ENCODE measurements at places on chromosomes 2 and 18.

DNA sequence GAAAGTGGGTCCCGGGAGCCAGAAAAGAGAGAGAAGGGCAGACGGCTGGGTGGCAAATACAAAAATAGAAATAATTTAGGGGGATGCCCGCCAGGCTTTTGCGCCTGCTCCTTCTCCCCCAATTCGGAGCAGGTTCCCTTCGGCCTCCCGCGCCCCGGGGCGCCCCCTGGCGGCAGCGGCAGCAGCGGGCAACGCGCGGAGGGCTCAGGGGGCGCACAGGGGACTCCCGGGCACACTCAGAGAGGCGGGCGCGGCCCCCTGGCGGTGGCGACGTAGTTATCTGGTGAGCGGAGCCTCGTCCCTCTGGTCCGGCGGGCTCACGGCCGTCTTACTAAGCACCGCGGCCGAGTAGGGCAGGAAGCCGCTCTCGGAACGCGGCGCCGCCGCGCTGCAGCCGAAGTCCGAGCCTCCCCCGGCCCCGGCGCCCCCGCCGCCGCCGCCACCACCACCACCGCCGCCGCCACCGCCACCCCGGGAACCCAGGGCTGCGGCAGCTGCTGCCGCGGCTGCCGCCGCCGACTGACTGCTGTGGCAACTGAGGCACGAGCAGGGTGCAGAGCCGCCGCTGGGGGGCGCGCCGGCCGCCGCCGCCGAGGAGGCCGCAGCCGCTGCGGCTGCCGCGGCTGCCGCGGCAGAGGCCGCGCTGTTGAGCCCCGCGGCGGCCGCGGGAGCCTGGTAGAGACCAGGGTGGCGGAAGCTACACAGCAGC lies 3.8 kb downstream of the EVX2 start:
- no peak for DNase-seq

GRCh38 chr18:49400398-49401072 lies 59.9 kb downstream of the DYM start:
- no peak for DNase-seq

DNA sequence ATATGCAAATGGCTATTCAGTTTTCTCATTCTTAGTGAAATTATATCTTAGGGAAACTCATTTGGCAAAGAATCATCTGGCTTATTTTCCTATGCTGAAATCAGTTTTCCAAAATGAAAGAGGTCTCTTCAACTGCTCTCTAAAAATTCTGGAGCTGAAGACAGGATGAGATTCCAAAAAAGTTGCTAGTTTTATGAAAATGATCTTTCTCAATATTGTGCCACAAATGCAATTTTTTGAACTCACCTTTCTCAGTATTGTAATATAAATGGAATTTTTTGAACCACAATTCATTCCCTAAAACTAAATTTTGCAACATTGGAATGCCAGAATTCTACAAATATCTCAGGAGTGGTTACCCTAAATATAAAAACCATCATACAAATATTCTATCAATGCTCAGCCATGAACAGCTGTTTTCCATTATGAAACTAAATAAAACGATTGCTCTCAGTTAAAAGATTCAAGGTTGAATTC lies 147.7 kb upstream of the PKDCC start:
- no peak for DNase-seq

DNA sequence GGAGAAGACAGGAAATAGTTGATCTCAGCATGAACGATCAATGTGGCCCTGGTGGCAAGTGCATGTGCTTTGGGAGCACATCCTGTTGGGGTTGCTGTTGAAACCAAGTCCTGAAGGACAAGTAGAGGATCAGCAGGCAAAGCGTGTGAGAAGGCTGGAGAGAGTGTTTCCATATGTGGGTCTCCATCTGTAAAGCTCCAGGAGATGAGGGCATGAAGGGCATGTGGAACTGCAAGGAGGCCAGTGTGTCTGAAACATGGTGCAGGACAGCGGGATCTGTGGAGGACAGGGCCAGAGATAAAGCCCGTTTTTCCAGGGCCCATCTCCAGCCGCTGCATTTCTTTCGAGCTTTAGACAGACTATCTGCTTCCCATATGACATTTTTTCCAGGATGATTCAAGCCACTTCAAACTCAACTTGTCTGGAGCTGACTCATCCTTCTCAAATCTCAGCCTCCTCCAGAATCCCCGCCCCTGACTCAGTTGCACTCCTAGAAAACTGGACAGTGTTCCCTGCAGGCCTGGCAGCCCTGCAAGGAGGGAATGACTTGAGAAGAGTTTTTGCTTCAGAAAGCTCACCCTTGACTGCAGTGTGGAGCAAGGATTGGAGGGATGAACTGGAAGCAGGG lies 226.1 kb downstream of the VAPA start:
- DNase-seq = no peak

DNA sequence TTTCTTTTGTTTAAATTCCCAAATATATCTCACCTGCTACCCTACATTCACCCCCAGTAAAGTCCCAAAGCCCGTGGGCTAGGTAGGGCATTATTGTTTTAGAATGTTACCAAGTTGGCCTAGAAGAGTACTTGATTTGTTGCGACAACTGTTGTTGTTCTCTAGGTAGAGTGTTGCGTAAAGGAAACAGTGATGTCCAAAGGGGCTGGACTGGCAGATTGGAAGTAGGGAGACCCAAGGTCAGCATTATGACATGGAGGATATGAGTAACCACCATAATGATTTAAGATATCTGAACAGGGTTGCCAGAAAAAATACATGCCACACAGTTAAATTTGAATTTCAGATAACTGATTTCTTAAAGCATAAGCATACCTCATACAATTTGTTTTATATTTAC lies 39.2 kb downstream of the SCN1A start:
- DNase-seq = no peak

GRCh38 chr2:176562359-176563078 lies 293.3 kb downstream of the MTX2 start:
- no peak for DNase-seq

DNA sequence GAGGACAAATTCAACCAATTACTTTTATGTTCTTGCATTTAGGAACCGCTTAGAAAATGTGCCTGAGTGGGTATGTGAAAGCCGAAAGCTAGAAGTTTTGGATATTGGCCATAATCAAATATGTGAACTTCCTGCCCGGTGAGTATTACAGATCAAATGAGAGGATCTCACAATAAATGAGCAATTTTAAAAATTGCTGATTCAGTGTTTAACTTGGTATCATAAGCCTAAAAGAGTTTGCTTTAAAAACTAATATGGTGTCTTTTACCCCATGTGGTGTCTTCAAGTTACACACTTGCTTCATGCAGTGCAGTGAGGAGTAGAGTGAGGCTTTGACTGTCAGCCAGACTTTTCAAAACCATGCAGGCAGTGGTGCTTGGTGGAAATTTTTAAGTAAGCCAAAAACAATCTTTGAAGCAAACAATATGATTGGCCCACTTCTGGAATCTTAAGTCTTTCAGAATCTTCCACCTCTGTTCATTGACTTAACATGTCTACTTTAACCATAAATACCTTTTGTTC lies 199.6 kb downstream of the PHLPP1 start:
- DNase-seq = no peak

DNA sequence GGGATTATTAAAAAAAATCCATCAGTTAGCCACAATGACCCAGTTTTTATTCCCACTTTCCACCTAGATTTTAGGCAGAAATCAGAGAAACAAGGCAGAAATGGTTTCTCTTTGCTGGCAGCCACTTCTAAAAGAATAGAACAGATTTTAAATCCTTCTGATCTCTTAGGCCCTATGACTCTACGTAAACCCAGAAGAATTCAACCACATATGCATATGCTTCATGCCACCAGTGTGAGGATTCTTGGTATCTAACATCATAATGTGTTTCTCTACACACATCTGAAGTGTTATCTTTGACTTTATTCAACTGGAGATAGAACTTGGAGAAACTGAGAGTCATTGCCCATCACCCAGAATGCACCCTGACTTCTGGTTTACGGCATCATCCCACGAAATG lies 128.7 kb upstream of the TANK start:
- no peak for DNase-seq

DNA sequence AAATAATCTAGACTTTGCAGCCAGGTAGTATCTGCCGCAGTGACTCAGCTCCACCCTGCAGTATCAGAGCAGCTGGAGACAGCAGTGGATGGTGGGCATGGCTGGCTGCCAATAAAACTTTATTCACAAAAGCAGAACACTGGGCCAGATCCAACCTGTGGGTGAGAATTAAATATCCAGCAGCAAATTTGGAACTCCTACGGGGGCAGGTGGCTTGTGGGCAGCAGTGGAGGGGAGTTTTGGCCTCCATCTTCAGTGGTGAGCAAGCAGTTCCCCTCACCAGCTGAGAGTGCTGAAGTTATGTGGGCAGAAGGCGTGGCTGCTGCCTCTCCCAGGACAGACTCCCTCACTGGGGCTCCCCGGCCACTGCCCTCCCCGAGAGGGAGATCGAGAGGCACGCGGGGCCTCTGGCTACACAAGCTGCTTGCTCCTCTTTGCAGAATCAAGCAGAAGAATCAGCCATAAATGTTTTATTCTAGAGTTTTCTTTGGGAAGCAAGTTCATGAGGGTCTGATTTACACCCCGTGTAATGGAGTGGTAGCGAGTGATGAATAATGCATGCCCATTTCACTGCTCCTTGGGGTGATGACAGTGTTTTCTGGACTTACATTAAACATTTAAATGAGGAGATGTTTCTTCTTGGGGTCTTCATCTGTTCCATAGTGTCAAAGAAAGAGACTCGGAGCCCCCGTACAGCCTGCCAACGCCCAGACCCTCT lies 204.3 kb downstream of the SEPTIN10 start:
- no peak for DNase-seq

DNA sequence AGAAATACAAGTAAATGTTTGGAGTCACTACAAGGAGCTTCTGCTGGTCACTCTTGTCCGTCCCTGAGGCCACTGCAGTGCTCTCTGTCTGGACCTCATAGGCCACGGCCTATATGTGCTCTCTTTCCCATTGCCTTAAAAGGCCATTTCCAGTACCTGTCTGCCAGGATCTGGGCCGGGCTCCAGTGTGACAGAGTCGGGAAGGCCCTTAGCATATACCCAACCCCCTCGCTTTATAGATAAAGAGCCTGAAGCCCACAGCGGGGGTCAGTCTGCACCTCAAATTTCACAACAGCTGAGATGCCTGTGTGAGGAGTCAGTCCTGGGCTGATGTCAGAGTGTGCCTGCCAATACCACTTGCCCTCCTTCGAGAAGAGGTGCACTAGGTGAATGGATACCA lies 39.9 kb downstream of the ADD2 start:
- no peak for DNase-seq

- DNase-seq = no peak
These were observed 399.8 kb downstream of the TXNL1 start for GRCh38 chr18:56238576-56238975.

DNA sequence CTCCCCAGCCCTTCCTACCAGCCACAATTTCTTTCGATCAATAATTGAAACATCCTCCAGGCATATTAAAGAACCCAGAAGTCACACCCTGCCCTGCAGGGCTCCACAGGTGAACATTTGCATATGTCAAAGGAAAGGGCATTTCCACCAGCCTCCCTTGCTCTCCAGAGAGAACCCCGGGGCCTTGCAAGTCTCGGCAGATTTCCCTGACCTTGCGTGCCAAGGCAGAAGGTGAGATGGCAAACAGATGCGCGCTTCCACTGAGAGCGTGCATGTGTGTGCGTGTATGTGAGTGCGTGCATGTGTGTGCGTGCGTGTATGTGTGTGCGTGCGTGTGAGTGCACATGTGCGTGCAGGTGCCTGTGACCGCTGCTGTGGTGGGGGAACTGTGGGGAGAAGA lies 120.3 kb downstream of the INO80D start:
- DNase-seq = no peak

- DNase-seq = no peak
These were observed 18.8 kb downstream of the ZEB2 start for GRCh38 chr2:144501118-144501517.

DNA sequence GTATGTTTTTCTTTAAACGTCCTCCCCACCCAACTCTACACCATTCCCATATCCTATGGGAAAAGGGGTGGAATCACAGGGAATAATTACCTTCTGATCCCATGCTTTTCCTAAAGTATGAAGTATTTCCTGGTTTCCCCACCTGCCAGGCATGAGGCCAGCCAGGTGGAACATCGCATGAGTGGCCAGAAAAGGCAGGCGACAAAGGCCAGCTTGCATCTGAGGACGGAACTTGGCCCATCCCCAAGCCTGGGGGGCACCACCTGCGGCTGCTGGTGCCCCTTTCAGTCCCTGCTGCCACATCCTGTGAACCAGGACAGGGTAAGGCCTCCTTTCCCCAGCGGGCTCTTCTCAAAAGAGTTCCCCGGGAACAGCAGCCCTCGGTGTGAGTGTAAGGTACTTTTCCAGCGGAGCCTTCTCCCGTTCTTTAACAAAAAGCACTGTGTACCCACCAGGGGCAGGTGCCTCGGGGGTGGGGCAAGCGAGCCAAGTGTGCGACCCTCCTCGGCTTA lies 1.2 kb upstream of the ERFE start:
- DNase-seq = no peak

DNA sequence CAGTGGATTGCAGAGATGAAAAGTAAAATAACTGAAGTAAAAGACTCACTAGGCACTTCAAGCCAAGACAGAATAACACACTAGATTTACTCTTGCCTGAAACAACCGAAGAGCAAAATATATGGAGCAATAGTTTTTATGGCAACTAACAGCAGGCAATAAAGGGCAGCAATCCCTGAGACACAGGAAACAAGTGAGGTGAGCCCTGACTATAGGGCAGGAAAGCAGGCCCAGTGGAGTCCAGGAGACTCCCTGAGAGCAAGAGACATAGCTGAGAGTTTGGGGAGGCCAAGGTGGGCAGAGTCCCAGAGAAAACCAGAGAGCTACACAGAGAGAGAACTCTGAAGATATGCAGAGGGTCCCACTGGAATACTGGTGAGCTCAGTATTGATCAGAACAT lies 18.8 kb downstream of the FARSB start:
- DNase-seq = no peak

DNA sequence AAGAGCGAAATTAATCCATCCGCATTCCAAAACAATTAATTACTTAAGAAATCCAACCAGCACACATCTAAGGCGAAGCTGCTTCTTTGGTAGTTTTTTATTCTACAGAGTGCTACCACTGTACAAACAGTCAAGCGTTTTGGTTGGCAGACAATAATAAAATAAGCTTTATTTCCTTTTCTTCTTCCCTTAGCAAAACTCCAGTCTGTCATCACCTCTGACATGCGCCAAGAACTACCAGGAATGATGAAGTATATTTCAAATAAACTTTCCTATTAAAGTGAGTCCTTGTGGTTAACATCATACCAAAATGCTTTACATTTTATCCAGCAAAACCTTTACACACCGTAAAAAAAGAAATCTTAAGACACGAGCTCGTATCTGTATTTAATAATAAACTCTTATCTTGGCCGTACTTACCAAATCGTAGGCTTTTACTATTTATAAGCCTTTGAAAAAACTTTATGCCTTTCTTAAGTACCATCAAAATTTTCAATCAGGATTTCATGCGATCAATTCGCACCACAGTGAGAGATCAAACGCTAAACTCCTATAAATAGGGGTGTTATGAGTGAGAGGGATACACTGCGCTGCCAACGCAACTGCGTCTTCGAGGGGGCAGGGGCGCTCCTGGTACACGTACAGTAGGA lies 1.3 kb downstream of the ATL2 start:
- peak; percentile 46 for DNase-seq

DNA sequence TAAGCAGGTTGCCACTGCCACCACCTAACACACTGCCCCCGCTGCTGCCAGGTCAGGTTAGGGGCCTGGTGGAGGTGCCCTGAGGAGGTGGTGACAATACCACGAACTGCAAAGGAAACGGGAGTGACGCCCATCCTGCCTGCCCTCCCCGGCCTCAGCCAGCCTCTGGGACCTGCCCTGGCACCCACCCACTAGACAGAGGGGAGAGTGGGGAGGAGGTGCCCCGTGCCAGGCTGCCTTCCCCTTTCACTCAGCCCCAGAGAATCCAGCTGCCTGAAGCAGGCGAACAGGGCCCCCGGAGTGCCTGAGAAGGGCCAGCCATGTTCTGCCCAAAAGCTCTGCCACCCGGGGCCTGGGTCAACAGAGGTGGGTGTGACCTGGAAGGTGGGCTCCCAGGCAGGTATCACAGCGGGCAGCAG lies 44.5 kb upstream of the FOSL2 start:
- DNase-seq = no peak
